ENCODE measurements at places on chromosomes 2 and 18.

GRCh38 chr2:175690113-175690837, 311.8 kb downstream of the LNPK start:
- DNase-seq, result no peak

- peak; percentile 30 for DNase-seq
These were observed 37.2 kb upstream of the BIN1 start for GRCh38 chr2:127143841-127144782.

DNA sequence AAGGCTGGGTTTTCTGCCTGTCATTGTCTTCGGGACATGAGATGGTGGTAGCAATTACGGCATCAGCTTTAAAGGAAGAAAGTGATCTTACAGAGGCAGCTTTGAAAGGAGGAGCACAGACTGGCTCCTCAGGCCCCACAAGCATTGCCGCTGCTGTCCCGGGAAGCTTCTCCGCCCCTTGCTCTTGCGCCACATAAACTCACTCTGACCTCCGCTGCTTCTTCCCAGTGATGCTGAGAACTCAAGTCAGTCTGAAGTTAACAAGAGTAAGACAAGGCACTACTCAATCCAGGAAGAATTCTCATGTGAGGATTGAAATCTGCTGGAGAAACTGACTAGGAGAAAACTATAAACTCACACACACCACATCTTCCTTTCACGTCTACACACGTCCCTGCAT, 112.4 kb upstream of the RIOK3 start:
- DNase-seq, result no peak

DNA sequence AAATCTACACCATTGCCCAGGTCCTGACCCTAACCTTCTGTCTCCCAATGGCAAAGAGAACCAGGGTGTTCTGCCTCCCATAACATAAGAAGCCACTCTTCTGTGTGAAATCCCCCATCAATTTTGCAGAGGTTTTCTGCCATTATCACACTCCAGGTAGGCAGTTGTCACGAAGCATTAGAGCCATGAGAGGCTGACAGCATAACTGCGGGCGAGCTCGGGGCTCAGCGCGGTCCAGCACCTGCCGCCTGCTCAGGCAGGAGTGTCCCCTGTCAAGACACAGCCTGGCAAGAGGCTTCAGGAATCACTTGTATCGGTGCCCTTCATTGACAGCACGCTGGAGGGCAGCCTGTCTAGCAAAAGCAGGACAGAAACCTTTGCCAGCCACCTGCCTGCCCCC, 251.2 kb downstream of the SATB2 start:
- no peak for DNase-seq

DNA sequence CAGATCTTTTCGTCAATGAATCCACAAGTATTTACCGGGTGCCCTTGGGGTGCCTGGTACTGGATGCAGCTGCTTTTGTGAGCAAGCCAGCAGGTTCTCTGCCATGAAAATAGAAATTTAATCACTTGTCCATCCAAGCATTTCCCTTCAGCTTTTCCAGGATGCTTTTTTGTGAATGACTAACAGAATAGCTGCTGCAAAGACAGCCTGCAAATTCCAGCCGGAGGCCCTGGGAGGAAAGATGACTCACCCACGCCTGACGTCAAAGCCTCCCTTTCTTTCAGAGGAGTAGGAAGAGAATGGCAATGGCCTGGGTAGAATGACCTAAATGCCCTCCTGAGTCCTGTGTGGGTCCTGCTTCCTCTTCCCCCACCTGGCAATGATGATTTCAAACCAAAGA, 111.9 kb downstream of the AP1S3 start:
- DNase-seq, result no peak

GRCh38 chr2:172759441-172759840, 23.8 kb downstream of the RAPGEF4 start:
- no peak for DNase-seq

GRCh38 chr2:50143822-50144575, 887.9 kb downstream of the NRXN1 start:
- DNase-seq, result no peak

DNA sequence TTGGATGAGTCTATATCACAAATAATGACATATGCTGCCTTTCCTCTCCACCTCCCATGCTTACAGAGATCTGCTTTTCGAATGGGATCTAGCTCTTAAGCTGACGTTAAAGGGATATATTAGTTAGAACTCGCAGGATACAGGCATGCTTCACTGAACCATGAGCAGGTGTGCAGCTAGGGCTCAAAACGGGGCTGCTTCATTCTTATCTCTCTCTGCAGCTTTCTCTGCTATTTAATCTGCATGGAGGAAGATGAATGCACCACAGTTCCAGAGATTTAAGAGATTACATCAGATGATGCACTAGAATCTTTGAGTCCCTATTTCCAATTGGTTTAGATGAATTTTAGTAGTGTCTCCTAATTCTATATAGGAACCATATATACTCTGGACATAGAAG, 327.0 kb downstream of the RAD51AP2 start:
- DNase-seq, result no peak

DNA sequence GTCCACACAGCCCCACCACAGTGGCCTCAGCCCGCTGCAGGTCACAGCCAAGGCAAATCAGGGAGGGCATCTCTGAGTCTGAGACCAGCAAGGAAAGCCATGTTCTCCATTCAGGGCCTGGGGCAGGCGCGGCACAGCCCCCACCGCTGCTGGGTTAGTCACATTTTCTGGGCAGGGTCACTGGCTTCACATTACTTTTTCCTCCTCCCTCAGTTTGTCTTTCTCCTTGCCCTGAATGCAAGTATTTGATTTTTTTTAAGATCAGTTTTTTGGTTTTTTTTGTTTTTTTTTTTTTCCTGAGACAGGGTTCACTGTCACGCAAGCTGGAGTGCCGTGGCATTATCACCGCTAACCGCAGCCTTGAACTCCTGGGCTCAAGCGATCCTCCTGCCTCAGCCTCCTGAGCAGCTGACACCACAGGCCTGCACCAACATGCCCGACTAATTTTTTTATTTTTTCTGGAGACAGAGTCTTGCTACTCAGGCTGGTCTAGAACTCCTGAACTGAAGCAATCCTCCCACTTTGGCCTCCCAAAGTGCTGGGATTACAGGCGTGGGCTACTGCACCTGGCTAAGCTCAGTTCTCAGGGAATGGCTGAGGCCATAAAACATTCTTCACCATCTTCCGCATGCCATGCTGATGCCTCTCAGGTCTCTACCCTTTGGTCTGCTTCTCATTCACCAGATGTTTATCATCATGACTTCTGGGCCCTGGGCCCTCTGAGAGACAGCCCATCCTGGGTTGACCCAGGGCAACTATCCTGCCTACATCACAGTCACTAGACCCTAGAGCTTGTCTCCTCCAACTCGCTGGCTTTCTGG, 628 bp upstream of the CAPG start:
- DNase-seq, result no peak

DNA sequence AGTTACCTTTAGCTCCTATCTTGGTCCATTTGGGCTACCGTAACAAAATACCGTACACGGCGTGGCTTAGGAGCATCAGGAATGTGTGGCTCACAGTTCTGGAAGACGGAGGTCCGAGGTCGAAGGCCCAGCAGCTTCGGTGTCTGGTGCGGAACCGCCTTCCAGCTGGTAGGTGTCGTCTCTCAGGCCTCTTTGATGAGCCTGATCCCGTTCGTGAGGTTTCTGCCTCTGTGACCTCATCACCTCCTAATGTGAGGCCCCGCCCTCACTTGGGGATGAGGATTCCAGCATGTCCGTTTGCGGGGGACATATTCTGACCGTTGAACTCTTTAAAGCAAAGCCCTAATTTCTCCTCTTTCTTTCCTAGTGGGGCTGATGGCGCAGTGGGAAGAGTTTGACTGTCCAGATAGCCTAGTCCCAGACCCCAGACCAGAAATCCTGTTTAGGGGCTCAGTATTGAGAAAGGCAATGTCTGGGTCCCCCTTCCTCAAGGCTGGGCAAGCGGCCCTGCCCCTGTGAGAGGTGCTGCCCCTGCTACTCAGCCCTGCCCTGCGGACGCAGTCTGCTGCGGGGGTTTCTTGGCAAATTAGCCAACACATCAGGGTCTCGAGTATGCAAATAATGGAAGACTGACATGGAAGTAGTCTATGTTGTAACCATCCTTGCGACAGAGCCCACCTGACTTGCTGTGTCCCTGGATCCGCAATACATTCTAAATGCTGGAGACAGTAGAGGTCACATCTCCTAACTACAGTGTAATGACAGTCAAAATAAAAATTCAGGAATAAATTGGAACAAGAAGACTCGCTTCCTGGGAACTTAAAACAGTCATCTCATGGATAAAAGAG, 128.0 kb downstream of the ASB1 start:
- no peak for DNase-seq
